ENCODE measurements at places on chromosomes 3 and 15.

GRCh38 chr3:148366743-148367410 lies 330.8 kb upstream of the AGTR1 start:
- DNase-seq = peak; percentile 68

GRCh38 chr15:33639978-33640377 lies 328.3 kb upstream of the CHRM5 start:
- DNase-seq = no peak

DNA sequence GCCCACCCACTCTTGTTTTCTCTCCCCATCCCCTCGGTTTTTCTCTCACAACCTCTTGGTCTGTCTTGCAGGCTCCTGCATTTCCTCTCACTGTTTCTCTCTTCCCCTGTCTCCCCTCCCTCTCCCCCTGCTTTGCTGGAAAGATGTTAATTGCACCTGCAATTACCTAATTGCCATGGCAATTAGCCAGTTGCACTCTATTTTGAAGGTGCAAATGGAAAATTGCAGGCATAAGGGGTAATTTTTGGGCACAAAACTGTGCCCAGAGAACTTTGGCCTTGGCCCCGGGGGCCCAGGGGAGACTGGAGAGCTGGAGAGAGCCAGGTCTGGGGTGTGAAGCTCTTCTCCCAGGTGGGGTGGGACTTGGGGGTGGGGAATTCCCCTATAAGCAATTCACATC lies 164.5 kb upstream of the TLE3 start:
- no peak for DNase-seq

DNA sequence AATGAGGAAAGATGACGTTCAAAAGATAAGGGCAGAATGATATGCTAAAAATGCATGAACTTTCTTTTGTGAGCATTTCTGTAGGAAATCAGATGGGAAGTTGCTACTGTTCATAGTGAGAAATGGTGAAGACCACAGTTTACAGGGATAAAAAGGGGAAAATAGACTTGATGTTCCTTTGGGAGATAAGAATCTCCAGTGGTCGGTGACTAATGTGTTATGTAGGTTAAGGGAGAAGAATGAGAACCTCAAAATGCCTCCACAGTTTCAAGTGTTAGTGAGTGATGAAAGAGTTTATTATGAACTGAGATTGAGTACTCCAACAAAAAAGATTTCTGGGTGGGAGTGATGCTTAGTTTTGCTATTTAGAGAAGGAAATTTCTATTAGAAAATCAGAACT lies 247.2 kb downstream of the LSAMP start:
- no peak for DNase-seq

- no peak for DNase-seq
Measured at GRCh38 chr3:8631661-8632060, 12.9 kb downstream of the SSUH2 start.

DNA sequence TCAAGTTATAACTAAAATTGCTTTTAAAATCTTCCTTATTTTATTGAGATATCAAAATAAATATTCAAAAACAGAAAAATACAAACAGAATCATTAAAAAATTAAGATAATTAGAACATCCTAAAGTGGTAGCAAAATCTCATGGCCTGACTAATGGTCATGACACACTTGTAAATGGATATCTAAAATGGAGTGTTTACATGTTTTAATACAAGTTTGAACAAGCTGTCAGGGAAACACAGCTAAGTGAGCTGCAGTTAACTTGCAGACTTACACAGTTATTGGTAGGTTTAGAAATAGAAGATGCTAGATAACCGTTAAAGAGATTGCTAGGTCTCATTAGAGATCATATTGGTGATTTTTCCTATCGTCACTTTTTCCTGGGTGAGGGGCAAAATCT lies 242.3 kb downstream of the LPP start:
- DNase-seq = no peak

- peak; percentile 71 for DNase-seq
Measured at GRCh38 chr3:99789011-99789721, 28.5 kb upstream of the CMSS1 start.

DNA sequence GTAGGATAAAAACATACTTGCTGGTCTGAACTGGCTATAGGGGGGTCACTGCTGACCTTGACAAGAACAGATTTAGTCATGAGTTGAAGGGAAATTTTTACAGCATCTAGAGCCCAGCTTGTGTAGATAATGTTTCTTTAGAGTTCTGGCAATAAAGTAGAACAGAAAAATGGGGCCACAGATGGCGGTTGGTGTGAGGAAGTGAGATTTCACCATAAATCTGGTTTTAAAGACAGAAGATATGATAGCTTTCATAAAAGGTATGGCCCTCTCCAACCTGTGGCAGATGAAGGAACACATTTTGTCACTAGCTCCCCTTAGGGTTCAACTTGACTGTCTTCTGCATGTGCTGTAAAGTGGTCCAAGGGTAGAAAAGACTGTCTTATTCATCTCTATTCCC lies 24.3 kb upstream of the IMPDH2 start:
- DNase-seq = no peak

DNA sequence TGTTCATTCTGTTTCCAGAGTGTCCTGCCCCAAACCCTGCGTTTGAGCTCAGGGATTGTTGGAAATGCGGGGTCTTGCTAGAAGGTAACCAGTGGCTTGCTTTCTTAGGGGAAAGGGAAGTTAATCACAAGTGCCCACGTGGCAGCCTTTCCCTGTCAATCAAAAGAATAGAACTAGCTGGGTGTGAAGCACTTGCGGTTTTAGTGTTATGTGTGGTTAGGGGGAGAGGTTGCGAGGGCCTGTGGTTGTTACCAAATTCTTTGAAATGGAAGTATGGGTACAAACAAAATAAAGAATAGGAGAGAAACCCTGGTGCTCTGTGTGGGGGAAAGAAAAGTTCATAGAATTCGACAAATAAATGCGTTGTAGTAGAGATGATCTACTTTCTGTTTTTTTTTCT lies 67.6 kb downstream of the FNDC3B start:
- no peak for DNase-seq

GRCh38 chr3:122679085-122679881 lies 1.4 kb upstream of the PARP14 start:
- peak; percentile 76 for DNase-seq

- no peak for DNase-seq
Measured at GRCh38 chr3:195087328-195087727, 183.6 kb downstream of the XXYLT1 start.

DNA sequence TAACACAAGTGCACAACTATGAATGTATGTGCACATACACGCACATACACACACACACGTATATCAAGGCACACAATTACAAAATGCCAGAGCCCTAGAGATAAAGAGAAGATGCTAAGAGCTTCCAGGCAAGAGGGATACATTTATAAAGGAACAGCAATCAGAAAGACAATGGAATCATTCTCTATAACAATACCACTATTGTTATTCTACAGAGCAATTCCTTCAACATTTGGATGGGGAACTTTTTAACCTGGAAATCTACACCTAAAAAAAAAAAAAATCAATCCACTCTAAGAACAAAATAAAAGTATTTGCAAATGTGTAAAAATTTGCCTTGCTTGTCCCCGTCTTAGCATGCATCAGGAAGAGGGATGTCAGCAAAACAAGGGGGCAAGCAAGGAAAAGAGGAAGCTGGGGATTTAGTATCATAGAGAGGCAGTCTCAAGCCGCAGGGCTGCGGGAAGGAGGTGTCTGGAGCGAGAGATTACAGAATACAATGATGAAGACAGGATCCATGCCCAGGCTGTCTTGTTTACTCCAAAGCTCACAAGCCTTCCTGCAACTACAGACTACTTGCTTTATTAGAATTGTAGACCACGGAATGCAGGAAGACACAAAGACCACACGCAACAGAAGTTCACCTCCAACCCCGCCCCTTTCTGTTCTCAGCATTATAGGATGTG lies 220.2 kb downstream of the NTRK3 start:
- no peak for DNase-seq

DNA sequence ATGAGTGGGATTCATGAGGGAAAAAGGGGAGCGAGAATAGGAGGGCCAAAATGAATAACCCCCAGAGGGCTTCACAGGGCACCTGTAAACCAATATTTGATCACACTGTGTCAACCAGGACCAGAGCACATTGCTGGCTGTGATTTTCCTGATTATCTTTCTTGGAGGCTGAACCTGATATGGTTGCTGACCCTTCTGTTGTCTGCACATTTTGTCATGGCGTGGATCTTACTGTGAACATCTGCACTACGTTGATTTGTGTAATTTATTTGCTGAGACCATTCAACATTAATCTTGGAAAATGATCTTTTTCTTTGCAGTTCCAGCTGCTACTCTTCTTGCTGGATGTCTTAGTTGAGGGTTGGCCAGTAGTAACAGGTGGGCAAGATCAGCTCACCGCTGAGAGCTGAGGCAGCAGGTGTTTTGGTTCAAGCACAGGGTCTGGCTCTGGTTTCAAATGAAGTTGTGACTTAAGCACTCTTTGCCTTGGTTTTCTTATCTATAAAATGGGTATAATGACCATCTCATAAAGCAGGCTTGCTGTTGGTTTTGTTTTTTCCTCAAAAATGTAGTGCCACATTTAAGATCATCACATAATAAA lies 61.2 kb downstream of the ARHGEF26 start:
- DNase-seq = no peak

DNA sequence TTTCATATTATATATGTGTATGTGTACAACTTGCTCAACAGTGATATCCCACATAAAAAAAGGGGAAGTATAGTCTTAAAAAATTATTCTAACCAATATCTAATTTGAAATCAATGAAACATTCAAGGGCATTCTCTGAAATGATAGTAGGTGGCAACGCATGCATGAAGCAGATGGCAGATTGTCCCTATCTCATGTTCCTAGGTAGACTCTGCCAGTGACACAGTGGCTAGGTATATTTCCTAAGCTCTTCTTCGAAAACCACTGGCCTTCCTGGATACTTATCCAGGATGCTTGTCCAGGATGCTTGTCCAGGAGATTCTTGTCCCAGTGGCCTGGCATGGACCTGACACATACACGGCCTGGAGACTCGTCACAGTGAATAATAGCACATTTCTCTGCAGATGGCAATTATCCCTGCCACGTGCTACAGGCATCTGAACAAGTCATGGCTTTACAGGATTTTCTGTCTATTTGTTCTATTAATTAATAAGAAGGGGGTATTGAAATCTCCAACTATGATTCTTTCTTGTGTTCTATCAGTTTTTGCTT lies 54.9 kb downstream of the OCA2 start:
- no peak for DNase-seq

GRCh38 chr15:71333136-71333700 lies 217.9 kb downstream of the THSD4 start:
- DNase-seq = no peak

DNA sequence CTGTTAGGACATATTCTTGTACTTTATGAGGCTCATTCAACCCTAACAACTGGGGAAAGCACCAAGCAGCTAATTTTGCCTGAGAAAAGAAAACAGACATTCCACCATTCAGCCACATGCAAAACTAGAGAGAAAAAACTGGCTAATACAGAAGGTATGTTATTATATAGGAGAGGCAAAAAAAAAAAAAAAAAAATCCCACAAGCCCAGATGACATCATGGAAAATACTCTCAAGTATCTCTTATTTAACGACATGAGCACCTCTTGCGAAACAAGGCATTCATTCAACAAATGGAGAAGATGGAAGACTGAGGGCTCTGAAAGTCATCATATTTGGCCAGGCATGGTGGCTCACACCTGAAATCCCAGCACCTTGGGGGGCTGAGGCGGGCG lies 61.5 kb downstream of the PRICKLE2 start:
- DNase-seq = peak; percentile 90

- no peak for DNase-seq
Measured at GRCh38 chr3:143247073-143247472, 127.5 kb downstream of the CHST2 start.

DNA sequence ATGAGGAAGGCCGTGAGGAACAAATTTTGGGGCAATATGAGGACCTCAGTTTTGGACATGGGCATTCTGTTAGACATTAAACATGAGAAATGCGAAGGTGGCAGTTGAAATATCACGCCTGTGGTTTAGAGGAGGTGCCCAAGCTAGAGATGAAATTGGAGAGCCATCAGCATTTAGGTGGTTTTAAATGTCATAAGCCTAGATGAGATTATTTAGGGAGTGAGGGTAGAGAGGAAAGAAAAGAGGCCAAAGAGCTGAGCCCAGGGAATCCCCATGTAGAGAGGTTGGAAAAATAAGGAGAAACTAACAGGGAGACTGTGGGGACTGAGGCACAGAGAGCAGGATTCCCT lies 14.9 kb downstream of the RTP1 start:
- DNase-seq = no peak

DNA sequence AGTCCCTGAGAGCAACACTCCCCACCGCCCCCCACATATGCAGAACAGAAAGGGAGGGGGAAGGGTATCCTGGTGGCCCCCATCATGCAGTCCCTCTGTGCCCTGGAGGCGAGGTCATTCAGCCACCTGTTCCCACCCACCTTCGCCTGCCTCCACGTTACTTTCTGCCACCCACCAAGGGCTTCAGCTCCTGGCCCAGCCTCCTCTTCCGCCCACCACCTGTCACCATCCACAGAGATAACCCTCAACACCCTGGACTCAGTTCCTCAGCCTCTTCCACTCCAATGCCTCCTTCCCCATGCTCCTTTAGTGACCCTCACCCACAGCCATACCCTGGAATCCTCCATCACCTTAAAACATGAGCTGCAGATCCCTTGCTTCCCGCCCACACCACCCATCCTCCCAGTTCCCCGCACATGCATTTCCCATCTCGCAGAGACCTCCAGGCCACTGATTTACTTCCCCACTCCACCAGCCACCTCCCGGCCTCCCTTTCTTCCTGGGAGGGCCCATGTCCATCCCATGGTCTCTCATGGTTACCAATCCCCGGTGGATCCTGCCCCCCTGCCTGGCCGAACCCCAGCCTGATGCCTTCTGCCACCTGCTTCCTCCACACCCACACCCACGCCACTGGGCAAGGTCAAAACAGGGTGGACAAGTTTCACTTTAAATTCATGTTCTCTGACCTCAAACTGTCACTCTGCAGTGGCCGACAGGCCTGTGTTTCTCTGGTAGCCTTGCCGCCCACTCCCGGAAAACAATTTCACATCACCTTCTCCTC lies 18.2 kb downstream of the HOMER2 start:
- DNase-seq = no peak

GRCh38 chr3:10286596-10287295 lies 6.0 kb downstream of the GHRL start:
- DNase-seq = peak; percentile 53

GRCh38 chr3:52357151-52358080 lies 41.3 kb downstream of the DNAH1 start:
- DNase-seq = no peak
